ENCODE measurements at places on chromosomes 3 and 15.

DNA sequence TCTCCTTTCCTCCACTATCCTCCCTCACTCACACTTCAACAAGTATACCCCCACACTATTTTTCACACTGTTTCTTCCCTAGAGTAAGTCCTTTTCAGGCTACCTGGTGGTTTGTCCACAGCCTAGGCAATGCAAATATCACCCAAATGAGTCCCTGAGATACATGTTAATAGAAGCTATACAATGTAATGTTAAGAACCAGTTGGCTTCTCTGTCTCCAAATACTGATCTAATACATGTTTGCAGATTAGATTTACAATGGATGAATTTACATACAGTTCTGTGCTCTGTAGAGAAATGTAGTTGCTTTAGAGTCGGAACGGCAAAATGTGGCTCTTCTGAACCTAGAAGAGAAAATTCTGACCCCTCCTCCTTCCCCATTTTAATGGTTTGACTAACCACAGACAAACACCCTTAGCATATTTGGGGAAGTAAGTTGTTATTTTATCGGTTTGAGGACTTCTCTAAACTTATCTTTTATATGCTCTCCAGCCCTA is 63.6 kb upstream of the MBNL1 start:
- DNase-seq: peak; percentile 44

DNA sequence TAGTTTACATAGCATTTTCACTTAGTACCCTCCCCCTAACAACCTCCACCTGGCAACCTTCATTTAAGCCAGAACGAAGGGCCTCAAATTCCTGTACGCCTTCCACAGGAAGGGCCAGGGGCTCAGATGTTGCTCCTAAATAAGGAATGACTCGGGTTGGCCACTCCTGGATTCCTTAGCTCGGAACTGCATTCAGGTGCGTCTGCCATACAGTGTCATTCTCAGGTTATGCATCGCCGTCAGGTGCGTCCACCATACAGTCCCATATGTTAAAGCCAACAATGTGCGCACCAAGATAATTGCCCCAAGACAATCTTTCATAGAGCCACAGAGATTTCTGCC is 53.5 kb upstream of the USP3 start:
- DNase-seq: no peak

DNA sequence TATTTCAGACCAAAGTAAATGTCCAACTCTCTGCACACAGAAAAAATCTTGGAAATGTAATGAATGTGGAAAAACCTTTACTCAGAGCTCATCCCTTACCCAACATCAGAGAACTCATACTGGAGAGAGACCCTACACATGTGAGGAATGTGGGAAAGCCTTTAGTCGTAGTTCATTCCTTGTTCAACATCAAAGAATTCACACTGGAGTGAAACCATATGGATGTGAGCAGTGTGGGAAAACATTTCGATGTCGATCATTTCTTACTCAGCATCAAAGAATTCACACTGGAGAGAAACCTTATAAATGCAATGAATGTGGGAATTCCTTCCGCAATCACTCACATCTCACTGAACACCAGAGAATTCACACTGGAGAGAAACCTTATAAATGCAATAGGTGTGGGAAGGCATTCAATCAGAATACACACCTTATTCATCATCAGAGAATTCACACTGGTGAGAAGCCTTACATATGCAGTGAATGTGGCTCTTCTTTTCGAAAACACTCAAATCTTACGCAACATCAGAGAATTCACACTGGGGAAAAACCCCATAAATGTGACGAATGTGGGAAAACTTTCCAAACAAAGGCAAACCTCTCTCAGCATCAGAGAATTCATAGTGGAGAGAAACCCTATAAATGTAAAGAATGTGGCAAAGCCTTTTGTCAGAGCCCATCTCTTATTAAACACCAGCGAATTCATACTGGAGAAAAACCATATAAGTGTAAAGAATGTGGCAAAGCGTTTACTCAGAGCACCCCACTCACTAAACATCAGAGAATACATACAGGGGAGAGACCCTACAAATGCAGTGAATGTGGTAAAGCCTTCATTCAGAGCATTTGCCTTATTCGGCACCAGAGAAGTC is 8.0 kb upstream of the ZNF501 start:
- DNase-seq: no peak

DNA sequence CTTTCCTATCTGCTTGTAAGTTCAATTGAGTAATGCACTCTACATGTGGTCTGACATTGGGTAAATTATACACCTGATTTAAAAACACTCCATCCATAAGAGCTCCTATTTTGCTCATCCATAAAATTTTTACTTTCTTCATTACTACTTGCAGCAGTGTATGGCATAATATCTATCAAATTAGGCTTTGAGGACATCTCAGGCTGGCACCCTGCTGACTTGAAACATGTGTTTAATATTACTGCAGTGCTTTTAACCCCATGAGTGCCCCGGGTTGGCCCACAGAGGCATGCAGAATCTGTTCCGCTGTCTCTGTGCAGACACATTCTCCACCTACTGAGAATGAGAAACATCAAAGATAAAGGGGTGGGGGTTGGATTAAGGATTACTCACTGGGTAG is 249.9 kb upstream of the DNAJC19 start:
- no peak for DNase-seq

GRCh38 chr3:182484682-182485081 is 308.6 kb upstream of the ATP11B start:
- no peak for DNase-seq

DNA sequence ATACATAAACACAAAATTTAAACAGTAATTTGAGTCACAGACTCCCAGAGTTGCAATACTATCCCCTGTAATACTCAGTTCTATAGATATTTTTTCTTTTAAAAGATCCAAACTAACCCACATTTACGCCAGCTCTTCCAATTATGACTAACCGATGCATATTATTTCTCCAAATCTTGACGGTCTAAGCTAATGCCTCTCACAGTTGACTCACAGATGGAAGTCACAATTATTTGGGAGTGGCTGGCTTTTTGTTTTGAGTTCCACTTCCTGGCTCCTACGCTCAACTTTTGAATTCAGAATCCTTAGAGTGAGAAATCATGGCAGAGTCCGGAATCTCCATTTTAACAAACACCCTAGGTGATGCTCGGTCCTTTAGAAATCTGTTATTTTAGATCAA is 749.9 kb downstream of the FHIT start:
- DNase-seq: no peak

GRCh38 chr3:152419748-152420147 is 151.0 kb downstream of the MBNL1 start:
- DNase-seq: no peak

GRCh38 chr15:90820481-90820880 is 47.9 kb upstream of the FURIN start:
- DNase-seq: no peak

- no peak for DNase-seq
Observed at GRCh38 chr3:135304378-135304777, 509.3 kb downstream of the EPHB1 start.

DNA sequence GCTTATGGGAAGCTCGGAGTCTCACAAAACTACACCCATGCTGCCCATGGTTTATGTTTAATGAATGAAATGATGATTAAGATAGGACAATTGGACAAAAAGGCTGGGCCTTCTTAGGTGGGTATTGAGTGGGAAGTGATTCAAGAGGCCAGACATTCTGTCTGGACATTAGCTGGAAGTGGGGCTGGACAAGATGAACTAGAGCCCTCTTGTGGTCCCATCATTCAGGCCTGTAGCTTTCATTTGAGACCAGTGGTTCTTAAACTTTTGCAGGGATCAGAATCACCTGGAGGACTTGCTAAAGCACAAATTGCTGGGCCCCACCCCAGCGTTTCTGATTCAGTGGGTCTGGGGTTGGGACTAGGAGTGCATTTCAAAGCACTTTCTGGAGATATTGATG is 290.4 kb upstream of the CTDSPL start:
- no peak for DNase-seq

GRCh38 chr3:170081079-170081741 is 43.4 kb downstream of the GPR160 start:
- DNase-seq: no peak

DNA sequence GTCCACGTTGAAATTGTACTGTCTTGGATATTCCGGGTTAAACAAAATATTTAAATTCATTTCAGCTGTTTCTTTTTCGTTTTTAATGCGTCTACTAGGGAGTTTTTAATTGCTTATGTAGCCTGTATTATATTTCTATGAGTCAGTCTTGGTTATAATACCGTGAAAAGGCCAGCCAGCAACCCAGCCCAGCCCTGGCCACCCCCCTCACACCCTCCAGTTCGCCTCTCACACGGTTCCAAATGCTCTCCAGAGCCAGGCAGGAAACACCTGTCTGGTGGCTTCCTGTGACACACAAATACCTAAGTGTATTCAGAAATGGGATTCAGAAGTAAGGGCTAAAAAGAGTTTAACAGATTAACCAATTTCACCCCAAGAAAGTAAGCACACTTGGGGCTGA is 4.4 kb downstream of the SH3BP5 start:
- DNase-seq: no peak

DNA sequence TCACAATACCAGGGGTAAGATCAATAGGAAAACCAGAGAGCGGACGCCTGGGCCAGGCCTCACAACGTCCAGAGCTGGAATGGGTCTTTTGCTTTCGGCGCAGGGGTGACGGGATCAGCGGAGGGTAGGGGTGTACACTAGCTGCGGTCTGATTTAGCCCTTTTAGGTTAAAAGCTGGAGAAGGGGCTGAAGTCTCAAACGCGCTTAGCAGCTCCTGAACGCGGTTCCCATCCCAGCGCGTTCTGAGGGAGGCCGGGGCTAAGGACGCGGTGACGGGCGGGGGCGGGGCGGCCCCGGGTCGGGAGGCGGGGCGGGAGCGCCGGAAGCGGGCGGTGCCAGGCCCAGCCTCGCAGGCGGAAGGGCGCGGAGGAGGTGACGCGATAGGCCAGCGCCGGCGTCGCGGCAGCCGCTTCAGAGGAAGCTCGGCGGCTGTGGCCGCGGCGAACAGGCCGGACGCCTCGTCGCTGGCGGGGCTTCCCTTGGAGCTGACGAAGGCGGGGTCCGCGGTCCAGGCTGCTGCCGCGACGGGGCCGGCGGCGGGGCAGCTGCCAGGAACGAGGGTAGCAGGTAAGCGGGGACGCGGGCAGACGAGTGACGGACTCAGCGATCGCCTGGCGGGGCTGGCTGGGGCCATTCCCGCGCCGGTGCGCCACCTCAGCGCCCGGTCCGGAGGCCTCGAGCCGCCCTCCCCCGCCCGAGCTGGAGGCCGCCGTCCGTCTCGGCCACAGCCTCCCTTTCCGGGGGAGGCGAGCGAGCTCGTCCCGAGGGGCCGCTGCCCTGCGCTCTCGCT is at the start of gene SENP5:
TSS of gene SENP5 (plus strand) at position 414 of the 790 bp plus-strand sequence. CDS start 17,262 bp downstream, outside the sequence.
- peak; percentile 89 for DNase-seq

GRCh38 chr15:85825719-85826118 is 31.0 kb upstream of the KLHL25 start:
- no peak for DNase-seq

DNA sequence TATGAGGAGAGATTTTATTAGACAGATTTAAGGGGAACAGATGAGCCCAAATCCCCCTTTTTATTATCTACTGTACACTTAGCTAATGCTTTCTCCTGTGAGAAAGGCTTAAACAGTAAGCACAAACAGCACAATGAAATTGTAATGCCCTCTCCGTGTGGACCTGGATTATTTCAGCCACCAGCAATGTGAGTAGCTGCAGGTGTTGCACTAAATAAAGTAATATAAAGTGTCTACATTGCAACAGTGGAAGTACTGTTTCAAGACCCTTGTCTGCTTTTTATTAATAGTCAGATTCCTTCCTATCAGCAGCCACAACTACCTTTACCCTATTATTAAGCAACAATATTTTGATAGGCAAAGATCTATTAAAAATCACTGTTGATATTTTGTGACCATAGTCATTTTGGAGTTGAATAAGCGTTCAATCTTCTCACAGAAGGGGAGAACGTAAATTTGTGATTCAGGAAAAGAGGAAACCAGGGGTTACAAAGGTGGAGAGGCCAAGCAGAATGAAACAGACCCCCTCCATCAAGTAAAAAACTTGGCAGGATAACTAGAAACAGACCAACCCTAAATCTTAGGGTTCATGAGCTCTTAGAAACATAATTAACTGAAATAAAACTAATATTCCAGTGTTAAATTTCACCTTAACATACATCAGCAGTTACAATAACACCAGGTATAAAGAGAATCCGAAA is 422.6 kb downstream of the MECOM start:
- DNase-seq: no peak

DNA sequence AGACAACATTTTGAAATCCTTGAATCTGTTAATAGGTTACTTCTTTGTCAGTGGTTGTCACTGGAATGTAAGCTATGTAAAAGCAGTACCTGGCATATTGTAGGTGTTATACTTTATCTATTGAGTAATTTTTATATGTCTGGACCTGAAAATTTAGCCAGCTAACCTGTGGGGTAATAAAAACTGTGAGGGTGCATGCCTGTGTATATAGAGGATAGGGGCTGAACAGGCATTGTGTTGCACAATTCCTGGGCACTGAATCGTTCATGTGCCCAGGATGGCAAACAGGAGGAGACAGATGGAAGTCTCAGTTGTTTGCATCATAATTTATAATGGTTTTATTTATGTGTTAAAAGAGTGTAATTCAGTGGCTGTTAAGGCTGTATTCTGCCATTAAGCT is 67.1 kb downstream of the ARMC8 start:
- no peak for DNase-seq

DNA sequence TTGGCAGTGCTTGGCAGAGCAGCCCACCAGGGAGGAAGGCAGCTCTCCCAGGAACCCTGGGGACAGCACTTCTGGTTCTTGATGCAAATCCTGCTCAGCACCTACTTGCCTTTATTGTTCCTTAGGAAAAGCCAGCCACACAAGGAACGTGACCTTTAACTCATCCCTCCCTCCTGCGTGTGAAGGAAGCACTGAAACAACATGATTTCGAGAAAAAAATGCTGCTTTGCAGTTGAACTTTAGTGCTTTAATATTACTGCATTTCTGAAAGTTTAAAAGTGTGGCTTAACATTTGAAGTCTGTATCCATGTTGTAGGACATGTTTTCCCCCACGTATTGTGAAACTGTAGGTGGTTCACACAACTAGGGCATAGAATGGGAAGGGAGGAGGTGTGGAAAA is 50.4 kb upstream of the CTNNB1 start:
- no peak for DNase-seq

- peak; percentile 22 for DNase-seq
Observed at GRCh38 chr3:194137008-194137505, 1.1 kb downstream of the HES1 start.
